ENCODE measurements at places on chromosomes 11 and 22.

GRCh38 chr22:48919851-48920589 lies 907.7 kb downstream of the BRD1 start:
- no peak for DNase-seq

- no peak for DNase-seq
Measured at GRCh38 chr22:24205438-24206195, 24.3 kb downstream of the SUSD2 start.

DNA sequence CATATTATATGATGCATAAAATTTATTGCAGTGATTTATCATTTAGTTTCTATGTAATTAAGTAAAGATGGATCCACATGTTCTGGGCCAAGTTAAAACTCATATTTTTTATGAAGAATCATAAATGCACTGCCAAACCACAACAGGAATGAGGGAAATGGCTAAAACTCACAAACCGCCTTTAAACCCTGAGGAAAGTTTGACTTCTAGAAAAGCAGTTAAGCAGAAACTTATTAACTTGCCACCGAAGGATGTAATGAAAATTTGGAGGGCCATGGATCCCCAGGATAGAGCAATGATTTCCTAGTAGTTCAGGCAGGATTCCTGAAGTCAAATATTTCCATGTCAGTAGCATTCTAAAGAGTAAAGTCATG lies 218.3 kb upstream of the CTSC start:
- DNase-seq: no peak

GRCh38 chr11:122198291-122198983 lies 82.4 kb upstream of the BLID start:
- DNase-seq: no peak

GRCh38 chr11:58926695-58927094 lies 12.6 kb upstream of the GLYATL1 start:
- DNase-seq: no peak

- DNase-seq: no peak
Measured at GRCh38 chr11:45806072-45806933, 1.4 kb downstream of the SLC35C1 start.
